Liver (tissue), 10 donors: ENCODE measurements at places on chromosomes 2 and 18. TPM values are rescaled to one million over a fixed set of nuclear protein-coding genes. Genes with fewer than 3 reads are reported as not detected.

DNA sequence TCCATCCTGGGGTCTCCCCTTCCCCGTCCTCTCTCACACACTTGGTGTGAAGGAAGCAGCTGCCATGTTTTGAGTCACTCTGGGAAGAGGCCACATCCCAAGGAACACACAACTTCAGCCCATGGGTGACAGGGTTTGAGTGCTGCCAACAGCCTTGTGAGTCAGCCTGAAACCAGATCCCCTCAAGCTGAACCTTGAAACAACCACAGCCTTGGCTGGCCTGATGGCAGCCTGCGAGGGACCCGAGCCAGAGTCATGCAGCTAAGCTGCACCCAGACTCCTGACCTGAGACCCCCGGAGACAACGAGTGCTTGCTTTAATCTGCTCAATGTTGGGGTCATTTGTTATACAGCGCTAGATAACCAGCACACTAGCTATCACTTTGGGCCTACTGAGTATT is 19.3 kb upstream of the MC2R start:
- H3K27ac ChIP-seq = no peak overlapping the region
- H3K4me1 ChIP-seq = no peaks in the 10 kb centered on the region
- H3K36me3 ChIP-seq = no peaks in the 10 kb centered on the region
- H3K27me3 ChIP-seq = no peaks in the 10 kb centered on the region
- H3K4me3 ChIP-seq = no peak overlapping the region
- DNase-seq = no peak

GRCh38 chr2:43021791-43022509 is 204.5 kb downstream of the ZFP36L2 start:
- H3K27ac ChIP-seq = no peak overlapping the region
- no peaks in the 10 kb centered on the region for H3K27me3 ChIP-seq
- H3K4me3 ChIP-seq = no peak overlapping the region
- H3K36me3 ChIP-seq = no peaks in the 10 kb centered on the region

- no peaks in the 10 kb centered on the region for H3K36me3 ChIP-seq
- H3K4me1 ChIP-seq = no peaks in the 10 kb centered on the region
- H3K27ac ChIP-seq = no peak overlapping the region
- no peak for DNase-seq
- H3K4me3 ChIP-seq = no peak overlapping the region
- H3K27me3 ChIP-seq = no peaks in the 10 kb centered on the region
Observed at GRCh38 chr2:66948234-66948633, 448.9 kb upstream of the ETAA1 start.

DNA sequence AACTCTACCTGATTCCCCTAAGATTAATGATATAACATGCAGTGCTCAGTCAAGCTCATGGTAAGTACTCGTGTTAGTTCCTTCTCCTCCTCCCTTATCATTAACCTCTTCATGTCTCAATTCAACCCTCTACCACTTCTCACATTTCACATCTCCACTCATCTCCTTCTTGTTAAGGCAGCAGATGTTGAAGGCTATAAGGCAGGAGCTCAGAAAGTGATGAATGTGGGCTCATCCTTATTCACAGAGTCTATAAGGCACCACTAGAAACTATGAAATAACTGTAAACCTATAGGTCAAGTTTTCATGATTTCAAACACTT is 56.0 kb downstream of the CLHC1 start:
- H3K4me1 ChIP-seq = no peaks in the 10 kb centered on the region
- no peaks in the 10 kb centered on the region for H3K27me3 ChIP-seq
- no peak overlapping the region for H3K4me3 ChIP-seq

- H3K4me1 ChIP-seq = no peaks in the 10 kb centered on the region
- no peaks in the 10 kb centered on the region for H3K36me3 ChIP-seq
- H3K27ac ChIP-seq = no peak overlapping the region
- no peak overlapping the region for H3K4me3 ChIP-seq
- DNase-seq = no peak
- no peaks in the 10 kb centered on the region for H3K27me3 ChIP-seq
Observed at GRCh38 chr2:2926009-2926857, 451.4 kb downstream of the EIPR1 start.

DNA sequence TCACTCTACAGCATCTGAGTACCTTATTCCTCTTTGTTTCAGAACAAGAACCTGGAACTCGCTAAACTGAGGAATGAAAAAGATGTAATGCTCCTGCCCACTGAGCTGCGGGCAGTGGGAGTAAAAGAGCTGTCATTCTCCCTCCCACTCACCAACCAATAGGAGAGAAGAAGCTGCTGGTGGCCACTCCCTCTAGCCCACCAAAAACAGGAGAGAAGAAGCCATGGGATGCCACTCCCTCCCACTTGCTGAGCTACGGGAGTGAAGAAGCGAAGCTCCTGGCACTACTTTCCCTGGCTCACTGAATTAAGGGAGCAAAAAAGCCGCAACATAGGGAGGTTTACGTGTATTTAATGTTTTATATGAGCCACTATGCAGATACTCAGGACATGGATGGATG is 53.7 kb downstream of the RIT2 start:
- H3K4me3 ChIP-seq = no peak overlapping the region
- H3K4me1 ChIP-seq = no peaks in the 10 kb centered on the region
- no peak overlapping the region for H3K27ac ChIP-seq
- no peaks in the 10 kb centered on the region for H3K36me3 ChIP-seq
- H3K27me3 ChIP-seq = no peaks in the 10 kb centered on the region

DNA sequence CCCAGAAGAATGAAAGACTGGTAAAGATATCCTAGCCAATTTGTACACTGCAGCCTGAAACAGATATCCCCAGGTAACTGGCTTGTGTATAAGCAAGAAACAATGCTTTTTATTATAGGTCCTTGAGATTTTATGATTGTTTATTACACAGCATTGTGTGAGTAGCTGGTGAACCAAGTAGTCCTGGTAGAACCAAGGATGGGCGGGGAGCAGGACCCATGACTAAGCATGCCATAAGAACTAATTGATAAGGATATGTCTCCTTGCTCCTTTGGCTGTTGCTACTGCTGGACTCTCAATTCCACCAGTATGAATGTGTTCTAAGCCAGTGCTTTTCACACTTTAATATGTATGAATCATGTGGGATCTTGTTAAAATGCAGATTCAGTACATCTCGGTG is 12.3 kb upstream of the ALMS1 start:
- no peak overlapping the region for H3K4me3 ChIP-seq
- DNase-seq = peak; percentile 39
- no peaks in the 10 kb centered on the region for H3K4me1 ChIP-seq
- H3K36me3 ChIP-seq = no peaks in the 10 kb centered on the region

GRCh38 chr18:67199993-67200617 is 316.4 kb downstream of the DSEL start:
- H3K4me1 ChIP-seq = peaks cover 7% of the 10 kb centered on the region
- DNase-seq = no peak
- H3K27me3 ChIP-seq = no peaks in the 10 kb centered on the region
- H3K36me3 ChIP-seq = no peaks in the 10 kb centered on the region
- no peak overlapping the region for H3K27ac ChIP-seq

GRCh38 chr2:234178330-234179030 is 128.0 kb downstream of the SPP2 start:
- no peak for DNase-seq
- no peak overlapping the region for H3K27ac ChIP-seq
- H3K4me1 ChIP-seq = no peaks in the 10 kb centered on the region
- H3K4me3 ChIP-seq = no peak overlapping the region

DNA sequence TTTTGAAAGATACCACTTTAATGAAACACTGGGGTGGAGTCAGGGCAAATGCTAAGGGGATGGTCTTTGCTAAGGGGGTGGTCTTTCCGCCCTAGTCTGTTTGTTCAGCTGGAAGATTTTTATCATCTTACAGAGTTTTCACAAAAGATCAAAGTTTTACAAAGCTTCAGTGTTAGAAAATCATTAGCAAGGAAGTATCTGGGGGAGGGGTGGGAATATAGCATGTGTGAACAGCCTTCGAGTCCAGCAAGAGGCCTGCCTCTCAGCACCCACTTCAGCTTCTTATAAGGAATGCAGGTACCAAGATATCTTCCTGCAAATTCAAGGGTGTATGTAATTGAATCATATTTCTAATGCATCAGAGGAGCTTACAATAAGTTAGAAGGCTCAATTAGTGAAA is 112.9 kb downstream of the RAPGEF4 start:
- no peaks in the 10 kb centered on the region for H3K27me3 ChIP-seq
- no peaks in the 10 kb centered on the region for H3K36me3 ChIP-seq
- no peak overlapping the region for H3K4me3 ChIP-seq
- H3K27ac ChIP-seq = no peak overlapping the region

DNA sequence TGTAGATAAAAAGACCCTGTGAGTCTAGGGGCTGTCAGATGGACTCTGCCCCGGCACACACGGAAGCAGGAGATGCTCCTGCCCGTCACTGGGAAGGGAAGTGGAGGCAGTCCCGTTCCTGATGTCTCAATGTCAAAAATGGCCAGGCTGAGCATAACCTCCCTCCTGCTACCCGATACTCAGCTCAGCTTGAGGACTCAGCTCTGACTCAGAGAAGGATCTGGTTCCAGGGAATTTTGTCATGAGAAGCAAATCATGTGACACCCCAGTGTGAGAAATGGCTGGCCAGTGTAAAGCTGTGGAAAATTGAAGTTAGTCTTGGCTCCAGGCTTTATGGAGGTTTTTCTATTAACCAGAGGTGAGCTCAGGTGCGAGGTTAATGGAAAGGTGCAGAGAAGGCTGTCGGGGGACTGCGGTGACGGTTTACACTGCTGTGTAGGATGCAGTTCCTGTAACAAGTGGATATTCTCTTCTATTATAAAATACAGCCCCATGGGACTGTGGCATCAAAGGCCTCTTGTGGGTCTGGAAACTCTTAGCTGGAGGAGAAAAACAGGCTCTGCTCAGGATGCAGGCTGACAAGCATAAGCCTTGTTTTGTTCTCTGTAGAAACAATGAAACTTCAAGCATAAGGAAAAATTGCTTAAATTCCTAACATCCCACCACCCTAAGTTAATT is 24.7 kb upstream of the AGAP1 start:
- DNase-seq = no peak
- H3K36me3 ChIP-seq = no peaks in the 10 kb centered on the region
- no peak overlapping the region for H3K4me3 ChIP-seq
- no peaks in the 10 kb centered on the region for H3K27me3 ChIP-seq

- peak; percentile 35 for DNase-seq
- H3K36me3 ChIP-seq = no peaks in the 10 kb centered on the region
- H3K27me3 ChIP-seq = peaks cover 4% of the 10 kb centered on the region
- peaks cover 48% of the 10 kb centered on the region for H3K4me1 ChIP-seq
- peak within 1 kb of the TSS; percentile 50 for H3K27ac ChIP-seq
Observed at GRCh38 chr2:199457147-199458008, at the start of gene SATB2. SATB2 (minus strand) TSS chr2:199457939; CDS start chr2:199456037, 1,902 bp downstream.

DNA sequence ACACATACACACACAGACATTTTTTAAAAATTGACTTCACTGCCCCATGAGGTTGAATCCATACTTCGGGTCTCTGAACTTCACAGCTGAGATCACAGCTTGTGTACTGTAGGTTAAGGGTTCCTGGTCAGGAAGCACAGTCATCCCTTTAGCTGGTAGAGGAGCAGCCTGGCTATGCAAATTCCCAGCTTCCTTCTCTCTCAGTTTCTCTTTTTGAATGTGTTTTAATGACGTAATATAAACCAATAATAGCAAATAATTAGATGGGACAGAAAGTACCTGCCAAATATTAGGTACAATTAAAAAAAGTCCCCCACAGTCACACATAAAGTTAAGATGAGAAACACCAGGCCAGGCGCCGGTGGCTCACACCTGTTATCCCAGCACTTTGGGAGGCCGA is 178.7 kb downstream of the ZNF385B start:
- no peaks in the 10 kb centered on the region for H3K36me3 ChIP-seq
- no peaks in the 10 kb centered on the region for H3K27me3 ChIP-seq
- DNase-seq = no peak

DNA sequence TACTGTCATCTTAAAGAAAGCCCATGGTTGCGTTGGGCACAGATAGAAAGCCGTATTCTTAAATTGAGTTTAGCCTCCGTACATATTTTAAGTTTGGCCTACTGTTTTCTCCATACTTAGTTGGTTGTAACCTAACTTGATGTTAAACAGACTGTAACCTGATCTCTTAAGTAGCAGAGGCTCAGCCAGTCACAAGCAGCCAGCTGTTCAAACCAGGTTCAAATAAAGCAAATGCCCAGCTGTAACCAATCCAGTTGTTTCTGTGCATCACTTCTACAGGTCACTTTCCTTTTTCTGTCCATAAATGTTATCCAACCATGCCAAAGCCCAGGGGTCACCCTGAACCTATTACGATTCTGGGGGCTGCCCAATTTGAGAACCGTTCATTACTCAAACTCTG is 10.0 kb upstream of the THADA start:
- no peak for DNase-seq
- no peaks in the 10 kb centered on the region for H3K36me3 ChIP-seq
- no peaks in the 10 kb centered on the region for H3K4me1 ChIP-seq

GRCh38 chr2:181780047-181780651 is 99.8 kb upstream of the NEUROD1 start:
- no peak for DNase-seq
- no peak overlapping the region for H3K4me3 ChIP-seq
- no peaks in the 10 kb centered on the region for H3K4me1 ChIP-seq
- no peaks in the 10 kb centered on the region for H3K27me3 ChIP-seq

DNA sequence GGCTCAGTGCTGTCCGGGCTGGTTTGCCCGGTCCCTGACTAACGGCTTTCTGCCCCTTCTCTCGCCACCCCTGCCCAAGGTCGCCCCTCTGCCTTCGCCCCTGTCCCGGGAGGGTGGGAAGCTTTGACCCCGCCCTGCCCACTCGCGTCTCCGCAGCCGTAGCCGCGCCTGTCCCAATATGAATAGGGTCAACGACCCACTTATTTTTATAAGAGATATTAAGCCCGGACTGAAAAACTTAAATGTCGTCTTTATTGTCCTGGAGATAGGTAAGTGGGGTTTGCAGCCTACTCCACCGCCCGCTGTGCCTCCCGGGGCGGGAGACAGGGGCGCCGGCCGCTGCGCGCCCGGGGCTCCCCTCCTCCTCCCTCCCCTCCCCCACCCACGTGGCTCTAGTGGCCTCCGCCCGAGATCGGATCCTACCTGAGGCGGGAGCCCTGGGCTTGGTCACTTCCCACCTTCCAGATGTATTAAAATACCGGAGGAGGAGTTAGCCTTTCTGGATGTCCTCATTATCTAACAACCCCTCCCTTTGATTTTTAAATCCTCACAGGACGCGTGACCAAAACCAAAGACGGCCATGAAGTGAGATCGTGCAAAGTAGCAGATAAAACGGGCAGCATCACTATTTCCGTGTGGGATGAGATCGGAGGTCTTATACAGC is 633 bp downstream of the NABP1 start:
- H3K4me1 ChIP-seq = peaks cover 15% of the 10 kb centered on the region
- peak overlapping the region; percentile 70 for H3K4me3 ChIP-seq
- peak; percentile 65 for DNase-seq
- H3K27me3 ChIP-seq = no peaks in the 10 kb centered on the region

- no peak overlapping the region for H3K4me3 ChIP-seq
- H3K27ac ChIP-seq = no peak overlapping the region
- peaks cover 16% of the 10 kb centered on the region for H3K4me1 ChIP-seq
- H3K36me3 ChIP-seq = peaks cover 1% of the 10 kb centered on the region
- no peak for DNase-seq
- no peaks in the 10 kb centered on the region for H3K27me3 ChIP-seq
Observed at GRCh38 chr2:164719996-164720941, 99.0 kb upstream of the GRB14 start.

Gene GLI2
- total RNA-seq = 0.14 TPM

Gene FAM117B
- total RNA-seq = 2.9 TPM

Gene HRH4
- total RNA-seq = 0.17 TPM

Gene NEDD4L
- total RNA-seq = 20.3 TPM
